ENCODE measurements at places on chromosomes 2 and 18.

GRCh38 chr2:9617296-9617695, 13.5 kb downstream of the YWHAQ start:
- no peak for DNase-seq

DNA sequence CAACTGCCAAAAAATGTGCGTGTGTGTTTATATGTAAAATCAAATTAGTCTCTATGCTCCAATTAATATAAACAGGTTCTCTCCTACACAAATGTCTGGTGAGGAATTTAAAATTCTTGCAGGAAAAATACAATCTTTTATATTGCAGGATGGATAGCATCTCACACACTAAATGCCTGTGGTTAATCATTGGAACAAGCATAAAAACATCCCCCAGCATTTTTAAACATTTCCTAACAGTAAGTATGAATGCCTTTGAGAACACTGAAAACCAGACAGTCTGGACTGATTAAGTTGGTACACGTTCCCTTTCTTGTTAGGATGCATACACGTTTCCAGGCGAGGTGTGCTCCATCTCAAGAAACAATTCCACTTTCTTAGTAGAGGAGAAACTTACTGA, 29.9 kb upstream of the PDE1A start:
- DNase-seq = no peak

DNA sequence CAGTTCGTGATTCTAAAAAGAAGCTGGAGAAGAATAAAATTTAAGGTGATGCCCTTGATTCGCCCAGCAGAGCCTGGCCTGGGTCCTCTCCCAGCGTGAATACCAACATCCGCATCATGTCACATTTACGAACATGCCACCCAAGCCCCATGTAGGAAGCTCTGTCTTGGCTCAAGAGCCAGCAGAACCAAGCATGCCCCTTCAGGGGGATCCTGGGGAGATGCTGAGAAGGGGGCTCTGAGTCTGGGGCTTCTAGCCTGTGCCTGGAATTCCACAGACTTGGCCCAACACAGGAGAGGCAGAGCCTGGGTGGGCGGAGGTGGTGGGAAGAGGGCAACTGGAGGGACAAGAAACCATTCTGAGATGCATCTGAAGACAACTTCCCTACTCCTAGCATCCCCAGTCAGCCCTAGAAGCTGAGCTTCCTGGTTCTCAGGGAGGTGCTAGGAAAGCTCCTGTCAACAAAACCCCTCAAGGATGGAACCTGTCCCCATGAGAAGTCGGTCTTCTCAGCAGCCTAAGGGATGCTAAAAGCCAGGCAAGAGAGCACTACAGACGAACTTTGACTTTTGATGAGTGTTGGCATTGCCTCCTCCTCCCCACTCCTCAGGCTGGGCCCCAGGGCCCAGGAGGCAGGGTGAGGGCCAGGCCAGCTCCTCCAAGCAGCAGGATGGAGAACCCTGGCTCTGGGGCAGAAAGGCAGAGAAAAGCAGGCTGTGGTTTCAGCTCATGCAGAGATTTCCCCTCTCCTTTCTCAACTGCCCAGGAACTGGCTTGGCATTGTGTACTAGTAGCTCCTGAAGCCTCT, 57.9 kb downstream of the POLR1A start:
- no peak for DNase-seq

DNA sequence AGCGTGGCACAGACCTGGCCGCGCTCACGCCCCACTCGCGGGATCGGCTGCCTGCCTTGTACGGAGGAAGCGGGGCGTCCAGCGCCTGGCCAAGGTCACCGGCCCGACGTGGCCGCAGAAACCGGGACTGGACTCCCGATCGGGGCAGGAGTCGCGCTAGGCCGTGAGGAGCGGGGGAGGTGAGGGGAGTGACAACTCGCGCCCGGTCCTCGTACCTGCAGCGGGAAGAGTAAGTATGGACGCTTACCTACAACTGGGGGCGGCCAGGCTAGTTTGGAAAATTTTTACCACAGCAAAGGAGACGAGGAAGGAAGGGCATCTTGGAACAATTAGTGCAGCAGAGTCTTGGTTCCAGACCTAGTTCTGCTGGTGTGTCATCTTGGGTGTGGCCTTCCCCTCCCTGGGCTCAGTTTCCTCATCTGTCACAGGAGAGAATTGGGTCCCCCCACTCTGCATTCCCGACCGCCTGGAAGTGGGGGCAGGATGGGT, 693 bp downstream of the UBE2F start:
- peak; percentile 8 for DNase-seq

DNA sequence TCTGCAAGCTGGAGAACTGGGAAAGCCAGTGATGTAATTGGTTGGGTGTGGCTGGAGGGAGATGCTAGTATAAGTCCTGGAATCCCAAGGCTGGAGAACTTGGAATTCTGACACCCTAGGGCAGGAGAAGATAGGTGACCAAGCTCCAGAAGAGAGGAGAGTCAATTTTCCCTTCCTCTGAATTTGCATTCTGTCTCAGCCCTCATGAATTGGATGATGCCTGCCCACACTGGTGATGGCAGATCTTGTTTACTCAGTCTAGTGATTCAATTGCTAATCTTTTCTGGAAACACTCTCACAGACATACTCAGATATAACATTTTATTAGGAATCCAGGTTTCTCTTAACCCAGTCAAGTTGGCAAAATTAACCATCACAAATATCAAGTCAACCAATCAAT, 287.2 kb downstream of the RDH14 start:
- no peak for DNase-seq

Data from SK-MEL-5 (cell line).